ENCODE measurements at places on chromosomes 11 and 22. TPM values are rescaled to one million over a fixed set of nuclear protein-coding genes. Genes with fewer than 3 reads are reported as not detected.

Gene C22orf31
- not detected for total RNA-seq

Gene OR5B21
- total RNA-seq: not detected

Gene RTN4RL2
- 0.67 TPM for total RNA-seq

Gene TRIM29
- 0.20 TPM for total RNA-seq

Gene POU2AF2
- total RNA-seq: not detected

Gene KLHDC7B
- total RNA-seq: not detected

Gene ZC3H7B
- 102 TPM for total RNA-seq

Gene OR51A7
- total RNA-seq: not detected

Gene TRIM34
- 10.8 TPM for total RNA-seq

Gene OR52N4
- not detected for total RNA-seq

Gene IL17REL
- under 0.01 TPM for total RNA-seq

Gene LUZP2
- not detected for total RNA-seq

Gene NXPE2
- total RNA-seq: not detected

Gene OR8B8
- not detected for total RNA-seq

Gene CWC15
- total RNA-seq: 41.6 TPM
